Stimulated activated naive CD8-positive, alpha-beta T cell treated with anti-CD3 and anti-CD28 coated beads, Interleukin-15, amount 100 ng/mL, for 72 hours (primary cell): ENCODE measurements at places on chromosomes 13 and 19.
A peak's percentile ranks its signal among the peaks of the same experiment; 100 is the strongest.

DNA sequence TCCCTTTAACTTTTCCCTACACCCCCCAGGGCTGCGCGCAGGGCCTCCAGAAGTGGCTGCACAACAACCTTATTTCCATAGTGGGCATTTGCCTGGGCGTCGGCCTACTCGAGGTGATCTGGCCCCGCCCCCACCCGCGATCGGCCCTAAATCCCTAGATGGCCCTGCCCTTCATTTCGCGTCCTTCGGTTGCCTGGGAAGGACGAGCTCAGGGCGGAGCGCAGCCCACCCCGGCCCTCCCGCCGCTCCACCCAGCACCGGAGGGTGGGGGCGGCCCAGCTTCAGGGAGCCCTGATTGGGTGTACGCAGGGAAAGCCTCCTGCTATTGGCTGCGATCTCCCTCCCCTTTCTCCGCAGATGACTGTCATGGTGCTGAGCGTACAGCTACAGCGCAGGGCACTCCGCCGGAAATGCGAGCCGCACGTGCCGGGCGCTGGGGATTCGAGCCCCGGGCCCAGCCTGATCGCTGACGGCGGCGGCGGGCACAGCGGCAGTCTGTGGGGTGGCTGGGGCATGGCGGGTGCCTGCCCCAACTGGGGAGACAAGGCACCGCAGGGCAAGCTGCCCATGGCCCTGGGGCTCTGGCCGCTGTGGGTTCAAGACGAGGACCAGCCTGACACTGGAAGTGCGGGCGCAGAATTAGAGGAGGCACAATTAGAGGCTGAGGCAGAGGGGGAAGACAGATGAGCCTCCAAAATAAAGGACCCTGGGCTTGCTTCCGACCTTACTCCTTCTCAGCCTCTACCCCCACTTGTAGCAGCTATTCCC lies 4.3 kb downstream of the CD37 start:
- DNase-seq = no peak

DNA sequence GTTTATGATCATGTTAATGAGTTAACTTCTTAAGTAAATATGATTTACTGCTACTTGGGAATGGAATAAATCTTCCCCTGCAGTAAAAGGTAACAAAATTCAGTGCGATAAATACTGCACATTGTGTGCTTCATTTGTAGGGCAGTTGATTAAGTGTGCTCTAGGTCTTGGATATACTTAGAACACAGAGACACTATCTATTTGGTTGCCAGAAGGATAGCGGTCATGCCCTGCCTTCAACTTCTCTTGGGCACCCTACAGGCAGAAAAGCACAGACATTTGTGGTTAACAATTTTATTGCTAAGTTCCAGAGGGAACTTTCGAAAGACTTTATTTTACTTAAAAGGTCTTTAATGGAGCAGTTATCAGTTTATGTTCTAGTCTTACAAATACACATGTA lies 605.8 kb downstream of the PCDH9 start:
- no peak for DNase-seq

DNA sequence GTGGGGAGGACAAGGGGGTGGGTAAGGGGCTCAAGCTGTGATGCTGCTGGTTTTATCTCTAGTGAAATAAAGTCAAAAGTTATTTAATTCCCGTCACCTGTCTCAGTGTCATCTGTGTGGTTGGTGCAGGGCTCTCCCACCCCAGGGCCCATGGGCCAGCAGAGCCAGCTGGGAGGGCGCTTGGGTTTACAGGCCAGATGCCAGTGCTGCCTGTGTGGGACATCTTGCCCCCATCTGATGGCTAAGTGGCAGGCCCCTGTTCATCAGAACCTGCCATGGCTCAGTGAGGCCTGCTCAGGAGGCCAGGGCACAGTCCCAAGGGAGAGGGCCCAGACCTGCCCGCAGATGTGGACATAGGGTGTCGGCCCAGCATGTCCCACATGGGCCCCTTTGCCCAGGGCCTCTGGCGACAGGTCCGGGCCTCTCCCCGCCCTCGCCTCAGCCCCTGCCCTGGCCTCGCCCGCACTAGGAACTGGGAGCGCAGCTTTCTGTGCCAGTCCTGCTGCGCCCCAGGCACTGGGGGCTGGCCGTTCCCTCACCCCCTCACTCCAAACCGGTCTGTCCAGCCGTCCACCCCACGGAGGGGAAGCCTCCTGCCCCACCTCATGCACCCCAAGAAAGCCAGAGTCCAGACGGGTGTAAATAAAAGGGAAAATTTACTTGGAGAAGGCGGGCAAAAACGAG lies 5.3 kb downstream of the ZNF296 start:
- no peak for DNase-seq

DNA sequence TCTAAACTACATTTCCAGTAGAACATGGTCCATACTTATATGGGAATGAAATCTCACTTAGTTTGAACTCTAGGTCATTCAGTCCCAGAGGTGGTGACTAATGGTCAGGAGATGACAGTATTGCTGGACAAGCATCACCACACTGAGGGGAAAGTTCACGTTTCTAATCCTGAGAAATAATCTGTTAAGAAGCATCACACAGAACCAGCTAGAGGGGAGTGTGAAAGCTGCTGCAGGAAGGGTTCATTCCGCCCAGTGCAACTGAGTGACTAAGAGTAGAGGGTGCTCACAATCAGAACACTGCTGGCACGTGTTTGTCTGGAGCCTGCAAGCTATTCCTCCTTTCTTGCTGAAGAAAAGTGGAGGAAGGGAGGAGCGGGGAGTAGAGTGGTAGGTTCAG lies 2.7 kb downstream of the COL4A1 start:
- DNase-seq = no peak

- no peak for DNase-seq
Measured at GRCh38 chr13:107625648-107626047, 589.7 kb downstream of the LIG4 start.

DNA sequence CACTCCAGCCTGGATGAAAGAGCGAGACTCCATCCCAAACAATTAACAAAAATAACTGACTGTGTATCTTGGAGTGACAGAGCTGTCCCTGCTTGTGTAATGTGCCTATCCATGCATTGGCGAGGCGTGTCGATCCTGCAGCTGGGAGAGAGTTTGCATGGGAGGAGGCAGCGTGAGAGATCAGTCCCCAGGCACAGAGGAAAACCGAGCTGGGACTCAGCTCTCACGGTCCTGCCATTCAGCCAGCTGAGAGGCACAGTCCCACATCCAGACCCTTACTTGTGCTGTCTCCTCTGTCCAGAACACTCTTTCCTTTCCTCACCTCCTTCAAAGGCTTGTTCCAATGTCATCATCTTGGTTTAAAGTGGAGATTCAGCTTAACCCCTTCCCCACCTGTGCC lies 11.9 kb upstream of the SULT2B1 start:
- no peak for DNase-seq

- no peak for DNase-seq
Measured at GRCh38 chr13:111202745-111203144, 87.6 kb downstream of the ARHGEF7 start.

DNA sequence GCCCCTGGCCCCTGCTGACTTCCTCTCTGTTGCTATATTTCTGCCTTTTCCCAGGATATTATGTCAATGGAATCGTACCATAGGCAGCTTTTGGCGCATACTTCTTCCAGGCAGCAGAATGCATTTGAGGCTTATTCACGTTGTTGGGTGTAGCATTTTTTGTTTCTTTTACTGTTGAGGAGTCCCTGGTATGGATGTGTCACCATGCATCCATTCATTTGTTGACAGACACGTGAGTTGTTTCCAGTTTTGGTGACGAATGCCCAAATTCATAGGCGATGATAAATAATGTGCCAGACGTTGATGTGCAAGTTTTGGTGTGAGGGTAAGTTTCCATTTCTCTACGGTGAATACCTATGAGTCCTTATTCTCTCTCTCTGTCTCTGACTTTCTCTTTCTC lies 5.0 kb downstream of the NFILZ start:
- no peak for DNase-seq

DNA sequence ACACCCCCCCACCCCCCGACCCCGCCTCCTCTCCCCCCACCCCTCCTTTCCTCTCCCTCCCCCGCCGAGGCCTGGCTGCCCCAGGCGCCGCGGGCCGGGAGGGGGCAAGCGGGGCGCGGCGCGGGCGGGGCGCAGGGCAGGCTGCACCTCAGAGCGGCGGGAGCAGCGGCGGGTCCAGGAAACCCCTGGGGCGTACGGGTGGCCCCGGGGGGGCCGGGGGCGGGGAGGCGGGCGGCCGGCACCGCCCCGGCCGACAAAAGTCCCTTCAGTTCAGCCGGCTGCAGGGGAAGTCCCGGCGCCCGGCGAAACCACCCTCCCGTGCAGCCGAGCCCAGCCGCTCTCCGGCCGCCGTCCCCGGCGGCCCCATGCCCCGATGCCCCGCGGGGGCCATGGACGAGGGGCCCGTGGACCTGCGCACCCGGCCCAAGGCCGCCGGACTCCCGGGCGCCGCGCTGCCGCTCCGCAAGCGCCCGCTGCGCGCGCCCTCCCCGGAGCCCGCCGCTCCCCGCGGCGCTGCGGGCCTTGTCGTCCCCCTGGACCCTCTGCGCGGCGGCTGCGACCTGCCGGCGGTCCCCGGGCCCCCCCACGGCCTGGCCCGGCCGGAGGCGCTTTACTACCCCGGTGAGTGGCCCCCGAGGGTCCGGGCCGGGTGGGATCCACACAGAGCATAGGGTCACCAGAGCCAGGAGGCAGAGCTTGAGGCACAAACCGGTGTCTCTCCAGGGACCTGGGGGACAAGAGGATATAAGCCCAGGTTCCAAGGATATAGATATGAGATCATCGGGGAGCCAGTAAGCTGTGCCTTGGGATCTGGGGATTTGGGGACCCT lies at the start of gene BCL3:
Gene BCL3 (plus strand): TSS at position 283 of the 829 bp plus-strand sequence. CDS start 83 bp downstream, at position 366.
- DNase-seq = peak; percentile 87

- DNase-seq = peak; percentile 31
Measured at GRCh38 chr19:32570081-32570785, 10.8 kb upstream of the PDCD5 start.

GRCh38 chr13:53174545-53174944 lies 145.9 kb downstream of the OLFM4 start:
- DNase-seq = no peak

DNA sequence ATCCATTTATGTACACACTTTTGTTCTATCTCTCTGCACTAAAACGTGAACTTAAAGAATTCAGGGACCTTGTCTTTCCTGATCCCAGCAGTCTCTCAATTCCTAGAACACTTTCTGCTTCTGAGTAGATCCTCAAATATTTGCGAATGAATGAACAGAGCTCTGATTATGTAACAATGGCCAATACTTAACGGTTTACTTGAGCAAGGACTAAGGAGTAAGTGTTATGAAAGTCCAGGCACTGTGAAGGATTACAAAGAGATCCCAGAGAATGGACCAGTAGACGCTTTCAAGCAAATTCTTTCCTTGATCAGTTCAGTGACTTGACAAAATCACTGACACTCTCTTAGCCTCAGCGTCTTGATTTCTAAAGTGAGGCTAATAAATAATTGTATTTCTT lies 514.5 kb upstream of the KLHL1 start:
- no peak for DNase-seq

- DNase-seq = no peak
Measured at GRCh38 chr19:2250766-2251105, 1.6 kb downstream of the AMH start.

DNA sequence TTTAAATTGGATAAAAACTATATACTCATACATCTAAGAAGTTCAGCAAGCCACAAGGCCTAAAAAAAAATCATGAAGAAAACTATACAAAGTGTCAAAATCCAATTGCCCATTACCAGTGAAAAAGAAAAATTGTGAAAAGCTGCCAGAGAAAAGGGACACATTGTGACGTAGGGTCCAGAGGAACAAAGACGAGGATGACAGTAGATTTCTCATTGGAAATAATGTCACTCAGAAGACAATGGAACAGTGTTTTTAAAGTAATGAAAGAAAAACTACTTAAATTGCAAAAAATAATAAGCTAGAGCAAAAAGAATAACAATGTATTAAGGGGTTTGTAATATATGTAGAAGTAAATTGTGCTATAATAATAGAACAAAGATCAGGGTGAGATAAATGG lies 195.2 kb downstream of the EFNB2 start:
- DNase-seq = no peak

DNA sequence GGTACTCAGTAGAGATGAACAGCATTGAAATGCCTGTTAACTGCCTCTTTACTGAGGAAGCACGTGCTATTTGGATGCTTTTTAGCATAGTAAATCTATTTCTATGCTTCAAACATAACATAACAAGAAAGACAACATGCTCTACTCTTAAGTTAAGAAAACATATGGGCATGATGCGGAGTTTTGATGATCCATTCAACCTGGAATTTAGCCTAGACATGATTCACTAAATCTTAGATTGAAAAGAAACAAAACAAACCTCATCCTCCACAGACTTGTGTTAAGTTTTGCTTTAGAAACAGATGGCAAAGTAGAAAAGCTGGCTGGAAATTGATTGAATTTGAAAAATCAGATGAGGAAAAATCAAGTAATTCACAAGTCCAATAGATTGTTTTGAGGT lies 593.8 kb downstream of the OLFM4 start:
- DNase-seq = no peak

DNA sequence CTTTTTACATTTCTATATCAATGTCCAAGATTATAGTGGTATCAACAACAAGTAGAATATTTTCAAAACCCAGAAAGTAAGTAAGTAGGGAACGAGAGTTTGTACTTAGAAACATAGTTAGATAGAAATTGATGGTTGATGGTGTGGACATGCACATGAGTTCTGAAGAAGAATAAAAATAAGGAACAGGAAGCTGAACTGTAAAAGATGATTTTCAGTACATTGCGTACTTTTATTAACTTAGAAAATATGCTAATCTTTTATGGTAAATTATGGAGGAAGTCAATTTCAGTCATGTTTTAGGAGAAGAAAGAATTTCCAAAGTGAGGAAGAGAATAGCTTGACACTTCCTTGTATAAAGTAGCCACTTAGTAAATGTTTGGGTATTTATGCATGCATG lies 12.3 kb upstream of the GPR18 start:
- DNase-seq = no peak

- DNase-seq = peak; percentile 92
Measured at GRCh38 chr19:1102407-1103131, 1.2 kb upstream of the GPX4 start.

DNA sequence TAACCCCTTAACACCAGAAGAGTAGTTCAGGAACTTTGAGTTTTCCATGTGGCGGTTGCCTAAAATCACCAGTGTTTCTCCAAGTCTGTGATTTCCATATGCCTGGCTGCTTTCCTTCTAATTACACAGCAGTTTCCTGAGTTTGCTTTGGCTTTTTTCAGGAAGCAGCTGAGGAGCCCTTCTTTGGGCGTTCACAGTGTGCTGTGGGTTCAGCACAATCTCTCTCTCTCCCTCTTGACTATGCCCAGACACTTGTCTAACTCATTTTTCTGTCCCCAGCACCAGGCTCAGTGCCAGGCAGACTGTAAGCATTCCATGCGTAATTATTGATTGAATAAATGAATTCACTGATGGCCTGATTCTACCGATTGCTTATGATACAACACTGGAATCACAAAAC lies 19.7 kb downstream of the SCEL start:
- no peak for DNase-seq
